ENCODE measurements at places on chromosomes 7 and 10.

DNA sequence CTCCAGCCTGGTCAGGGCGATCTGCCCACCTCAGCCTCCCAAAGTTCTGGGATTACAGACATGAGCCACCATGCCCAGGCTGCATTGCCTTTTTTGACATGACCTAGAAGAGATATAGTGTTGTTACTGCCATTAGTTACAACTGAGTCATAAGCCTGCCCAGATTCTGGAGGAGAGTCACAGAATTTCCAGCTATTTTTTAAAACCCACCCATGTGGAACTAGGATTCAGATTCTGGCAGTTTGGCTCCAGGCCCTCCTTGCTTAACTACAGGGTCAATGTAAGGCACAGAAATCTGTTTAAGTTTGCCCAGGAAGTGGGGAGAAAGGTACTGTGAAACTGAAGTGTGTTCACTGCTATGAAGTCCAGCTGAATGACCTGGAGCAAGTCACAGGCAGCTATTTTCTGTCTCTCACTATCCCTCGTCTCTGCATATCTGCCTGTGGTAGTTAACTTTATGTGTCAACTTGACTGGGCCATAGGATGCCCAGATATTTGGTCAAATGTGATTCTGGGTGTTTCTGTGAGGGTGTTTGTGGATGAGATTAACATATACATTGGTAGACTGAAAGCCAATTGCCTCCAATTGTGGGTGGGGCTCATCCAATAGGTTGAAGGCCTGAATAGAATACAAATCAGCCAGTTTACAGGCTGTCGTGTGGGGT is 8.4 kb upstream of the MARVELD1 start:
- DNase-seq = no peak

DNA sequence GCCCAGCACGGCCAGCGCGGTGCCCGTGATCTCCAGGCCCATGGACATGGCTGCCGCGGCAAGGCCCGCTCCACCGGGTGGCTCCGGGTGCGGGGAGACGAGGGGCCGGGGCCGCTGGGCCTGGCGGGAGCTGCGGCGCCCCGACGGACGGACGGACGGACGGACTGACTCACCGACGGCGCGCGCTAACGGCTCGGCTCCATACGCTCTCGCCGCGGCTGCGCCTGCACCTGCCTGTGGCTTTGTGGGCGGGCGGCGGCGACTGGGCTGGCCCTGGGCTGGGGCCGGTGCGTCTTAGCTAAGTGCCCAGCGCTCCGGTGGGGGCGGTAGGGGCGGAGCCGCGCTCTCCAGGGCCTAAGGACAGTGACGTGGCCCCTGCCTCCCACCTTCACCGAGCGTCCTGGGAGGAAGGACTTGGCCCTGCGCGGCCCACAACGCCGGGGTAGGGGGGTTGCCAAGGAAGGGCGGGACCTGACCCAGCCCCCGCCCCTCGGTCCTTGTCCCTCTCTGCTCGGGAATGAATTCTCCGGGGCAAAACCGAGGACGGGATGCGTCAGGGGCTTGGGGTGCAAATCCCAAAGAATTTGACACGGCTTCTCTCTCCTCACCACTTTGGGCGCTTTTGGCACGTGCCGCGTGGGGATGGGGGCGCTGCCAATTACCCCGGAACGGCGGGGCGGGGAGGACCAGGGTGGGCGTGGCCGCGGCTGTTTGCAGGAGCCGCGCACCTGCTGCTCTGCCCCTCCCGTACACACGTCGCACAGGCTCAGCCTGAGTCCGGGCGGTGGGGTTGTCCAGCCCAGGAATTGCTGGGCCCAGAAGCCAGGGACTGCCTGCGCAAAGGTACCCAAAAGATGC is at the start of gene CLDN3:
CLDN3 (minus strand) TSS at position 269 of the 858 bp plus-strand sequence; CDS start at position 48, 221 bp downstream.
- no peak for DNase-seq

DNA sequence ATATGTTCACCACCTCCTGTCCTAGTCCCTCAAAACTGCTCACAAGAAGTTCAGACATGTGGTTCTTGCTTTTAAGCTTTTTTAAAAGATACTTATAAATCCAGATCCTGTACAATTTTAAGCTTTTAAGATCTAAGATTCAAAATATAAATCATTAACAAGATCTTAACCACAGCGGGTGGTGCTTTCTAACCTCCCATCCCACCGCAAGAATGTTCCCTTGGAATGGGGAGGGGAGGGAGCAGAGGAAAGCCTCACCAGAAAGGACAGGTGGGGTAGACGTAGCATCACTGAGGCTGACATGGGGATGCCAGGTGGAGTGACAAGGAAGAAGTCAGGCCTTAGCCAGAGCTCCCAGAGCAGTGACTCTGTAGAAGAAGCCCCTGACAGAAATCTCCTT is 133.5 kb downstream of the C1GALT1 start:
- no peak for DNase-seq

- no peak for DNase-seq
Measured at GRCh38 chr7:127844707-127845331, 186.4 kb downstream of the LRRC4 start.

- DNase-seq = no peak
Measured at GRCh38 chr7:135745703-135746312, 2.8 kb downstream of the FAM180A start.

DNA sequence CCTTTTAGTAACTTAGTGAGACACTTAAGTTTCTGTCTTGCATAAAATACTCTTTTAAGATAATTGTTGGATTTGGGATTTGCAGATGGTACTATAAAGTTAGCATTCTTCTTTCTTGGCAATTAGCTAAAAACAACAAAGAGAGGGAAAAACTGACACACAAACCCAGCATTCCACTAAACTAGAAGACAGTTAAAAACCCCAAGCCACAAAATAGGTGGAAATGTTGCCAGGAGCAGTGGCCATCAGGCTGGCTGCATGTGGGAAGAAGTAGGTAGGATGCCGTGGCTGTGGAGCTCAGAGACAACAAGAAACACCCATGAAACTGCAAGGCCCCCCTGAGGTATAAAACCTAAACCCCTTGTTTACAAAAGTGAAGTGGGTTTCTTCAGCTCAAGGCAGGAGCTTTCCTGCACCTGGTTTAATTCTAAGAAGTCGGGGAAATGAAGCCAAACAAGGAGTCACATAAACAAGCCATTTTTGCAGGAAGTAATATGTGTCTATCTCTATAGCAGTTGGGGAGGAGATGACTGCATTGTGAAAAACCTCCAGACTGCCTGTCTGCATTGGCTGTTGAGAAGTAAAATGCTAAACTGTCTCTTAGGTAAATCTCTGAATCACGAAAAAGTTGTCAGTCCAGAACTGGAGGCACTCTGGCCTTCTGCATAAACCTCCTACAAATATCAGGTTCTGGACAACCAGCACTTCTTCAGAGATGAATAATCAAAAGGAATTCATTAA is 9.5 kb downstream of the RAB18 start:
- no peak for DNase-seq

DNA sequence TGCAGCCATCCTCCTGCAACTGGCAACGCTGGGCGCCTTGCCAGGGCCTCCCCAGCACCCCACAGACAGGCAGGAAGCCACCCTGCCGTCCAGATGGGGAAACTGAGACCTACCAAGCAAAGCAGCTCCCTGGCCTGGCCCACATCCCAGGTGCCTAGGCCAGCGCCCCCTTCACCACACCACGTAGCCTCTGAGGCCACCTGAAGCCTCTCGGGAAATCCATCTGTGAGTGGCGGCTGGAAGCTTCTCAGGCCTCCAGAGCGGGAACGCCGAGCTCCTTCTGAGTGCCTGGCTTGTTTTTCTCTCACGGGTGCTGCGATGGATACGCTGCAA is 58.7 kb downstream of the UNCX start:
- no peak for DNase-seq

GRCh38 chr7:610531-611280 is 91.1 kb upstream of the PDGFA start:
- no peak for DNase-seq

DNA sequence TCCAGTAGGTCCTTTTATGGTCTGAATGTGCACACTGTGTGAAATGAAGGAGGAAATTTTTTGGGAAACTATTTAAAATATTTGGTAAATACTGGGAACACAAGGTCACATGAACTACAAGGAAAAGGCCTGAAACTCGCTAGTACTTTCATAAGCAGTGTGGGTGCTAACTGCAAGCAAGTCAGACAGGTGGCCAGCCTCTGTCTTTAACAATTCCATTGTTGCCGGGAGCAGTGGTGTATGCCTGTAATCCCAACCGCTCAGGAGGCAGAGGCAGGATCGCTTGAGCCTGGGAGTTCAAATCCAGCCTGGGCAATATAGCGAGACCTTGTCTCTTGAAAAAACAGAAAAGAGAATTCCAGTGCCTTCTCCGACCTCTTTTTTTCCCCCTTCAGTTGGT is 37.5 kb downstream of the SMURF1 start:
- DNase-seq = no peak

DNA sequence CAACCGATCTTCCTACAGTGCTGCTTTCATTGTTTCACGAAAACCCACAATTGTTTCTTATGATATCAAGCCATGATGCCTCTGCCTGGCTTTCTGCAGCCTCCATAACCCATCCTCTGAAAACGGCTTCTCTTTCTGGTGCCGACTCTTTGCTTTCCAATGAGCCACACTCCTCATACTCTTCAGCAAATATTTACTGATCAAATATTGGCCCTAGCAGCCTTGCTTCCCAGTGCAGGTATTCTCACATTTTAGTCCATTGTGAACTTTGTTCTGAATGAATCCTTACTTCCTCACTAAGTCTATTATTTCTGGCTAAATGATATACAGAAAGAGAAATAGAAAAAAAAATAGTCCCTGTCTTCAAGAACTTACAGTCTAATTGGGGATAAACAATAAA is 35.5 kb downstream of the LAMB1 start:
- no peak for DNase-seq

Data from amygdala (tissue), 56 donors.